Mesendoderm (in vitro differentiated cells): ENCODE measurements at places on chromosomes 12 and 14.

- DNase-seq: no peak
Observed at GRCh38 chr14:102696856-102697495, 80.3 kb upstream of the TRAF3 start.

- no peak for DNase-seq
Observed at GRCh38 chr14:91848504-91849001, 18.8 kb downstream of the TC2N start.

GRCh38 chr14:83300476-83301064, 1766.9 kb upstream of the SEL1L start:
- DNase-seq: peak; percentile 50

DNA sequence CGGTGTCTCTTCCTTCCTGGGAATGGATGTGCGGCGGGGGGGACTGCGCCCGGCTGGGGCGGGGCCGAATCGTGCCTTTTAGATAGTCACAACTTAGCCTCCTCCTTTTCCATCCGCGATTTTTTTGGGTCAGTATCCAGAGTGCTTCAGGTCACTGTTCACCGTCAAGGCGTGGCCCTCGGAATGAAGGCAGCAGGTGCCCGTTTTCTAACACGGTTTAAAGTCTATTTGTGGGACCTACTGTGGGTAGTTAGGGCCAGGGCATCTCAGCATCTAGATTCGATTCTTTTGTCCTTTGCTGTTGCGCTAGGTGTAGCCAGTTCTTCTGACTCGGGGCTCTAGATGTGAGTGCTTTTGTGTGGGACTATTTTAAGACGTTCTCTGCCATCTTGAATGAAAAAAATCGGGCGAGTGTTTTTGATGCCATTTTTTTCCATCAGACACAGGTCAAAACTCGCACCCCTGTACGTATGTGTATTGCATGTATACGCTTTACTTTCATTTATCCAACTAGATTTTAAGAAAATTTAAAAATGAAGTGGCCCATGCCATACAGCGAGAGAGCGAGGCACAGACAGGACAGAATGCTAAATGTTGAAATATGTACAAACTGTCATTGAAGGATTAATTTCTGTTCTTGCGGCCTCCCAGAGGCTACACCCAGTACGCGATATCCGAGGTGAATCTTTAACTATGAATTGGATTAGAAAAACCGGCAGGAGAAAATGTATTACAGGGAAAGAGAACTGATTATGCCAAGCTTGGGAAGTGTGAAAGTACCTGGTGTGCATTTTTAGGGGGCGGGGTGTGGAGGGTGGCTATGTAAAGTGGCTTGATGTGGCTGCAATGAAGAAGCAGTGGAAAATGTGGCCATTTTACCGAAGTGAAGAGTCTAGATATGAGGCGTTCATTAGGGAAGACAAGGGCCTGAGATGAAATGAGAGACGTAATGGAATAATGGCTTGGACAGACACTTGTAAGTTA, 835 bp downstream of the VEZT start:
- DNase-seq: no peak

GRCh38 chr12:80818878-80819277, 102.2 kb downstream of the MYF5 start:
- DNase-seq: no peak

- peak; percentile 42 for DNase-seq
Observed at GRCh38 chr12:124399622-124400021, 104.7 kb downstream of the RFLNA start.

DNA sequence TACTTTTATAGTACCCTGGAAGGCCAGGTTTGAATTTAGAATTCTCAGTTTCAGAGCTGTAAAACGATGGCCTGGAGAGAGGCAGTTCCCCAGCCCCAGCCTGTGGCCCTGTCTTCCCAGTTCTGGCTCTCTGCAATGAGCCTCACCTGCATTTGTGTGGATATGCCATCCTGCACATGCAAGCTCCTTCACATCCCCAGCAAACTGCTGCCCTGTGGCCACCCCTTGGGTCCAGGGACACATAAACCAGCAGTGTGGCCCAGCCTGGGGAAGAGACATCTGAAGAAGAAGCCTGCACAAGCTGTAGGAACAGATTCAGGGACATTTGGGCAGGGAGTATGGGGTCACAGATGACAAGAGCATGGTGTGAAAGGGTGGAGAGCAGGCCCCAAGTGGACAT, 174.3 kb upstream of the CRY1 start:
- DNase-seq: no peak

- DNase-seq: no peak
Observed at GRCh38 chr12:52245962-52246569, 13.0 kb downstream of the KRT7 start.

GRCh38 chr12:109523071-109523470, 45.6 kb downstream of the UBE3B start:
- DNase-seq: no peak

DNA sequence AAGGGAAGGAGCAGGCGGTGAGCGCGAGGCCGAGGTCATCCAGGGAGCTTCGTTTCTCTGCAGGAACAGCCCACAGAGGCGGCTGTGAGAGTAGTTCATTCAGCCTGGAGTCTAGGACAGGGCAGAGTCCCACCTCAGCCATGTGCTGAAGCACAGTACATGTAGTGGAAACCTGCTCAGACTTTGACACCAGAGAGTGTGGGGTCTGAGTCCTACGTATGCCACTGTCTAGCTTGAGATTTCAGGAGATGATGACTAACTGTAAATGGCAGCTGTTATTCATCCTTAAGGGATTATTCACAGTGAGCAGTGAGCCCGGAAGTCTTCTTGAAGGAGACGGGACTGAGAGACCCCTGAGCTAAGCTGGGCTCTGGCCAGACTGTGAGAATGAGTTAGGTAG, 938 bp upstream of the SLC6A13 start:
- no peak for DNase-seq

- DNase-seq: no peak
Observed at GRCh38 chr14:93970585-93970964, 5.8 kb downstream of the ASB2 start.

- DNase-seq: no peak
Observed at GRCh38 chr14:97369901-97370300, 572.7 kb downstream of the VRK1 start.

- no peak for DNase-seq
Observed at GRCh38 chr12:25352083-25352918, 101.6 kb upstream of the KRAS start.

GRCh38 chr12:115922952-115923564, 354.4 kb downstream of the MED13L start:
- peak; percentile 36 for DNase-seq

- no peak for DNase-seq
Observed at GRCh38 chr14:88993946-88994345, 169.5 kb downstream of the TTC8 start.

DNA sequence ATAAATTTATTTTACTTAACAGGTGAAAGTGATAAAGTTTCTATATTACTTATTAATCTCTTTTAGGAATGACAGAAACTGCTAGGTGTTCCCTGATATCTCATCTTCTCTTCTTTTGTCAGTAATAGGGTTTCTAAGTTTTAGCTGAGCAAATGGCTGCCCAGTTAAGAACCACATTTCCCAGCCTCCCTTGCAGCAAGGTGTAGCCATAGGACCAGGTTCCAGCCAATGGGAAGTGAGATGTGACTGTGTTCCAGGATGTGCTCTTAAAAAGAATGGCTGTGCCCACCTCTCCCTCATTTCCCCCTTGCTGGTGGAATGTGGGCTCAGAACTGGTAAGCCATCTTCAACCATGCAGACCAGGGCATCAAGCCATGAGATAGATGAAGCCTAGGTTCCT, 165.6 kb downstream of the HELB start:
- peak; percentile 42 for DNase-seq

GRCh38 chr12:63151623-63152320, 771 bp upstream of the AVPR1A start:
- peak; percentile 90 for DNase-seq

- DNase-seq: no peak
Observed at GRCh38 chr14:101004176-101004575, 100.7 kb upstream of the RTL1 start.

GRCh38 chr12:106152334-106152733, 13.6 kb upstream of the NUAK1 start:
- DNase-seq: no peak

DNA sequence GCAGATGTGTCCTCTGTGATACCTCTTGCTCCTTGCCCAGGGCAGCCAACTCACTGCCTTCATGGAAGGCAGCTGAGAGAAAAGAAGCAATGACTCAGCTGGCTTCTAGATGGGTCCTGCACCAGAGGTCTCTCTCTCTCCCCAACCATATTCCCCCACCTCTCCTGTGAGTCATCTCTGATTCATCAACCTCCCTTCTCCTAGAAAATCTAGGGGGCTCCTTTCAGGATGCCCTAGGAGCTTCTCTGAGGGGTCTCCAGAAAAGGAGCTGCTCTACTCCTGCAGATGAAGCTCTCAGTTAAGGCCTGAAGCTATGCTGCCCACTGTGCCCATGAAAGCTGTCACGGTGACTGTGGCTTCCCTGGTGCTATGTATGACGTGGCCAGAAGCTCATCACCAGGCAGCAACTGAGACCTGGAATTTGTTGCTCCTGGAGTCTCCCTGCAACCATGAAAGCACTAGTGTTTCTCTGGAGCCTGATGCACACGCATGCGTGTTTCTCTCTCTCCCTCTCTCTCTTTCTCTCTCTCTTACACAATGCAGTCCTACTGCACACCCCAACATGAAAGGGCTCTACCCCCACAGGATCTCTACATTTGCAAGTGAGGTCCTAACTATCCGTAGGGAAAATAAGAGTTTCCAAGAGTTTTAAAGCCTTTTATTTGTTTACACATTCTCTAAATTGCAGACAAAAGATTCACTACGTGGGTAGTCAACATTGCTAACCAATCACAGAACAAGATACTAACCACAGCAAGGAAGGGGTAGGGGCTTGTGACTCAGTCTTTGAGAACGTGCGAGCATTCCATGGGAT, 285.3 kb downstream of the DPF3 start:
- DNase-seq: peak; percentile 52

DNA sequence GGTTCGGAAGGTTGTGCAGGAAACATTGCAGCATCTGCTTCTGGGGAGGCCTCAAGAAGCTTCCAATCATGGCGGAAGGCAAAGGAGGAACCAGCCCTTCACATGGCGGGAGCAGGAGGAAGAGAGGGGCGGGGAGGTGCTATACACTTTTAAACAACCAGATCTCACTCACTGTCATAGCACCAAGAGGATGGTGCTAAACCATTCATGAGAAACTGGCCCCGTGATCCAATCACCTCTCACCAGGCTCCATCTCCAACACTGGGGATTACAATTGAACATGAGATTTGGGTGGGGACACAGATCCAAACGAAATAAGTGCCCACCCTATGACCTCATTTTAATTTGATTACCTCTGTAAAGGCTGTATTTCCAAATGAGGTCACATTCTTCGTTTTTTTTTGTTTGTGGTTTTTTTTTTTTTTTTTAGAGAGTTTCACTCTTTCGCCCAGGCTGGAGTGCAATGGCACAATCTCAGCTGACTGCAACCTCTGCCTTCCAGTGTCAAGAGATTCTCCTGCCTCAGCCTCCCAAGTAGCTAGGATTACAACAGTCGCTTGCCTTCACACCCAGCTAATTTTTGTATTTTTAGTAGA, 11.4 kb upstream of the ORAI1 start:
- DNase-seq: no peak

- DNase-seq: peak; percentile 39
Observed at GRCh38 chr14:72515779-72516770, 377.8 kb downstream of the DPF3 start.

- no peak for DNase-seq
Observed at GRCh38 chr12:27095346-27095745, 13.0 kb upstream of the C12orf71 start.

- no peak for DNase-seq
Observed at GRCh38 chr14:51082349-51082748, 12.6 kb downstream of the TRIM9 start.

DNA sequence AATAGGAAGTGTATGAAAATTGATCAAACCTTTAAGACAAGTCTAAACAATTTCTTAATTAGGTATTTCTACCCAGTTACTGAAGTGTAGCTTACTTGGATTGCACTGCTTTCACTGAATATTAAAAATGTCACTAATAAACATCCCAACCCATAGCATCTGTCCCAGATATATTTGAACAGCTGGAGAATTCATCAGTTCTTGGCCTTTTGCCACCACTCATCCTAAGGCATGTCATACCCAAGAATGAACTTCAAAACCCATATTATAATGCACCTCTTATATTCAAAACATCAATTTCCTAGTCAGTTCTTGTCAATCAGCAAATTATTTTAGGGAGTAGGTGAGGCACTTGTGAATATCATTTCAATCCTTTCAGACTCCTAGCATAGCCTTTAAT, 392.3 kb downstream of the PAWR start:
- DNase-seq: no peak

DNA sequence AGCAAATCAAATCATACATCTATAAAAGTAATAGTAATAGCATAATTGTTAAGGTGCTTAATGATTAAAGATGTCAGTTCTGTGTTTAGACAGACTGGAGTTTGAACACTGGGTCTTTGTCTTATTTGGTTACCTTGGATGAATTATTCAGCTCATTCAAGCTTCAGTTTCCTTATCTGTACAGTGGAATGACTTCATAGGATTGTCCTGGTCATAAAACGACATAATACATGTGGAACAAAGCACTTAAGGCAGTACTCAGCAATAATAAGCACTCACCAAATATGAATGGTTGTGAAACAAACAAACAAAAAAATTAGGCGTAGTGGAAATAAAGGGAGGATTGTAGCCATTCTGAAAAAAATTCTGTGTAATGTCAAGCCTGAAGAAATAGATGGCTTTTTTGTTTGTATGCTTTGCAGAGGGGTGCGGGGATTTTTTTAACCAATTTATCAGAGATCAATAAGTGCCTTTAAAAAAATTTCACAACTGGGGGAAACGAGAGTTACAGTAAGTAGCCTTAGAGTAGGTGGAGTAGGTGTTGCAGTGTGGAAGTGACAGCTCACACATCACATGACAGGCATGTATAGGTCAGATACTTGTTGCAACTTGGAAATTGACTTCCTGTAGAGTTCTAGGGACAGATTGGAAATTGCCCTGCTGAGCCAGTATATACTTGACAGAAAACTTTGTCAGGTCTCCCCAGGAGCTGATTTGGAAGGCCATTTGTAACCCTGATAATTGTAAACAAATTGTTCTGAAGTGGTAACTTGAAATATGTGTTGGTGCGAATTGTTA, 157.7 kb downstream of the SLC15A5 start:
- DNase-seq: peak; percentile 56

DNA sequence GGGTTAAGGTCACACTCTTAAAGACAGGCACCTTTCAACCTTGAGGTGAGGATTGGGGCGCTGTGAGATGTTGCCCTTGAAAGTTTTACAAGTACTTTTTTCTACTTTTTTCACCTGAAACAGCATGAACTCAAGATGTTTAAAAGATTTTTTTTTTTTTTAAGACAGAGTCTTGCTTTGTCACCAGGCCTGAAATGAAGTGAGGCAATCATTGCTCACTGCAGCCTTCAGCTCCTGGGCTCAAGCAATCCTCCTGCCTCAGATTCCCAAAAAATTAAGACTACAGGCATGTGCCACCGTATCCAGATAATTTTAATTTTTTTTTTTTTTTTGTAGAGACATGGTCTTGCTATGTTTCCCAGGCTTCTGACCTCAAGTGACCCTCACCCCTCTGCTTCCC, 243.9 kb downstream of the DIO2 start:
- DNase-seq: no peak

GRCh38 chr12:48773686-48774085, 15.2 kb downstream of the ADCY6 start:
- no peak for DNase-seq
